Suppressor macrophage treated with lipopolysaccharide for 1 hour (primary cell): ENCODE measurements at places on chromosomes 2 and 18.

DNA sequence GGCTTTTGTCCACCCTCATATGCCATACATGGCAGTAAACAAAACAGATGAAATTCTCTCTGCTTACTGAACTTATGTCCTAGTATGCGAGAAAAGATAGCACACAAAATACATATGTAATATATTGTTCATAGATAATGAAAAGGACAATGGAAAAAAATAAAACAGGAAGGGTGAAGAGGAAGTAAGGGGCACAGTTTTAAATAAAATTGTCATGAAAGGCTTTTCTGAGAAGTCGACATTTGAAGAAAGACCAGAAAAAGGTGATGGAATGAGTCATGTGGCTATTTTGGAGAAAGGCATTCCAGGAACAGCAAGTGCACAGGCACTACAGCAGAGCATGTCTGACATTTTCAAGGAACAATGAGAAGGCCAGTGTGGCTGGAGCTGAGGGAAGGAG lies 56.4 kb downstream of the KCNH7 start:
- DNase-seq = no peak

- no peak for DNase-seq
Observed at GRCh38 chr2:131724019-131724418, 196.3 kb downstream of the CCDC74A start.

- DNase-seq = no peak
Observed at GRCh38 chr2:42979870-42980763, 187.7 kb upstream of the HAAO start.

DNA sequence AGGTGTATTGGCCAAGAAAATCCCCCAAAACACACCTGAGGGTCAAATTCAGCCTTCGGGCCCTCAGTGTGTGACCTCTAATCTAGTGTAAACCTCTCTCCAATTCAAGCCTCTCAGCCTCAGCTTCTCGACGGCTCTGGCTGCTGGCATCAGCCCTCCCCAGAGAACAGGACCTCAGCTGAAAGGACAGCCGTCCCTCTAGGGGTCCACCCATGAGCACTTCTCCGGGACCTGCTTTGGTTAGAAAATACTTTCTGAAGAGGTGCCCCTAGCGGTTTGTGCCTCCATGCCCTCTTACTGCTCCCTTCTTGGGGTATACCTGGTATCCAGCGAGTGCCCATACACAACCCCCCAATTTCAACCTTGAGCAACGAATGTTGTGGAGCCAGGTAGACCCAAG lies 48.8 kb downstream of the INHBB start:
- DNase-seq = no peak

DNA sequence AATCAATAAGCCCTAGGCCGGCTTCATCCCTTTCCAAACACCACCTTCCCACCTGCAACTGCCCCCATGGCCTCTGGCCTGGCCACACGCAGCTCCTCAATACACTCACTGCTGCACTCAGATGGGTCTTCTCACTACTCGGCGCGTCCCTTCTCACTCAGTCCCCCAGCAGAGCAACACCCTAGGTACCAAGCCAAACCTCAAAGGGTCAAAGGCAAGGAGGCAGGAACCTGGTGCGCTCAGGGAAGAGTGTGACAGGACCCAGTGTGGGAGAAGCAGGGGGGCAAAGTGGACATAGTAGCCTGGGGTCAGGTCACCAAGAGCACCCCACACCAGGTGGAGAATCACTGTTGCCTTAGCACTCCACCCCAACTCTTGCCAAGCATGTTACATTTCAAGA lies 90.6 kb downstream of the TTC32 start:
- DNase-seq = no peak

- no peak for DNase-seq
Observed at GRCh38 chr2:25479761-25480160, 138.0 kb upstream of the DNMT3A start.

DNA sequence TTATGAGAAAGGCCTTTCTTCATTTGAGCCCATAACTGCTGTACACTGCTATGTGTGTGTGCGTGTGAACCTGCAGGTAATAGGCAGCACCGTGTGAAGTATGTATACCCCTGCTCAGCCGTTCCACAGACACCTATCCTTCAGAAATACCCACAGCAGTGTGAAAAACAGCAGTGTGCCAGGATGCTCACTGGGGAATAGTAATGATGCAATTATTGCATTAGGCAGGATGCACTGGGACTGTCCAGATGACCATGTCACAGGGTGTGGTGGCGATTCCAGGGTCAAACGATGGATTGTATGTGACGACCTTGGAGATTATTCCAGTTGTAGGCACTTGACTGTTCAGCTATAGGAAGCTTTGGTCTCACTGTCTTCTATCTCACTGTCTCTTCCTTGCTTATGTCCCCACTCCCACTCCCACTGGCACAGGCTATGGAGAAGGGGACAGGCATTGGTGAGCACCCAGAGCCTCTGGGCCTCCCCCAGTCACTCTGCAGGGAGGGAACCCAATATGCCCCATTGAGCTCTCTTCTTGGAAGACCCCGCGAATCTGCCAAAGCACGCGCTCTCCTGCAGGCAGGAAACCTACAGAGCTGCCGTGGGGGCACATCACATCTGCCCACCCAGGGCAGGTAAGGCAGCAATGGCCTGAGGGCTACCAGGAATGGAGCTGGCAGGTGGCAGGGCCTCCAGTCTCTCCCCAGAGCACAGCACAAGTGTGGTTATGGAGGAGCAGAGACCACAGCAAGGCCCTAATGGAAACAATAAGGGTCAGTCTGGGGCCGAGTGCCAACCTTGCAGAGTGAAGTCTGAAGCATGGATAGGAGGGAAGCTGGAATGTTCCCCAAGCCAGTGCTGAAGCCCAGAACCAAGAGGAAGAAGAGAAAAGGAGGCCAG lies 518.9 kb upstream of the RAB6C start:
- DNase-seq = no peak

DNA sequence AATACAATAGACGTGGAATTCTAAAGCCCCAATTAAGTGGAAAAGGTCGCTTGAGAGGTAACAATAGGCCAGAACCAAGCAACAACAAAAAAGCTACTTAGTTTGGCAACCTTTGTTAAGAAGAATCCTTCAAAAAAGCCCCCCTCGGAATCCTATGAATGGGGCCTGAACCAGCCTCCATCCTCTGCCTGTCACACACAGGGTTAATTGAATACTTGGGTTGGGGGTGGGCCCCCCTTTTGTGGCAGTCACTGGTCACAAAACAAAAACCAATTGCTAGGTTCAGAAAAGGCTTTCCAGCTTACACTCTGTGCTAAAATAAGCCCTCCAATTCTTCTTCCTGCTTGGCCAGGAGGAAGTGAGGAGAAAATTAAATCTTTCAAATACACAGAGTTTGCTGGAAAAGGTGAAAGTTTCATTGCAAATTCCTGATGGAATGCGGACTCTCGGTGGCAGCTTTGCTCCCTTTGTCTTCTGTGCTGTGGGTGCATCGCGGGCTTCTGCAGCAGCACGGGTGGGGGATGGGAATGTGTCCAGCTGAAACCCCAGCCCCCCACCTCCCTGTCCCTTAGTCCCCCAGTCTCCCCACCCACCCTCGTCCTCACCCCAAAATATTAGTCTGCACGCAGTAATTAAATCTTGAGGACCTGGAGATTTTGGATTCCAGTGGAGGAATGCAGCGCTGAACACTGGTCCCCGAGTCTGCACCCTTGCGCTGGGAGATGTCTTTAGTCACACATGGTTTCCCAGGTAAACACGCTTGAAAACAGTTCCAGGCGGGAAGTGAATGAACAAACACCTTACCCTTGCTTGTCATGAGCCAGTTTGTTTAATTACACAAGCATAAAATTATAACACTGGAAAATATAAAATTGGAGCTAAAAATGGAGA lies 254.3 kb downstream of the SOX11 start:
- DNase-seq = no peak

DNA sequence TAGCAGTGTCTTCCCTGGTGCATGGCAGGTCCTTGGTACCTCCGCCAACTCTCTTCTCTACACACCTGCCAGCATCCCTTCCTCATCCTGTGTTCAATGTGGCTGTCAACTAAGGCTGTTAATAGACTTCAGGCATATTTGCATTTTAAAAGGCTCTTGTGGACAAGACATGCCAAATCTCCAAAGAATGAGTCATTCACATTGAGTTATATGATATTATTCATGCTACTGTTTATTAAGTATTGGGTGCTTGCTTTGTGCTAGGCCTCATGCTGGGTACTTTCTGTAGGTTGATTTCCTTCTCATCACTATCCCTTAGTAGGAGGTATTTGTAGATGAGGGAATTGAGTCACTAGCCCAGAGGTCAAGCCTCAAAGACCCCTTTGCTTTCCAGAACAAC lies 5.2 kb downstream of the MYO1B start:
- DNase-seq = no peak

- no peak for DNase-seq
Observed at GRCh38 chr2:112936927-112937232, 25.9 kb downstream of the IL37 start.

- no peak for DNase-seq
Observed at GRCh38 chr18:49588971-49589370, 27.1 kb downstream of the LIPG start.

- no peak for DNase-seq
Observed at GRCh38 chr2:165149439-165149838, 54.4 kb downstream of the SCN3A start.

DNA sequence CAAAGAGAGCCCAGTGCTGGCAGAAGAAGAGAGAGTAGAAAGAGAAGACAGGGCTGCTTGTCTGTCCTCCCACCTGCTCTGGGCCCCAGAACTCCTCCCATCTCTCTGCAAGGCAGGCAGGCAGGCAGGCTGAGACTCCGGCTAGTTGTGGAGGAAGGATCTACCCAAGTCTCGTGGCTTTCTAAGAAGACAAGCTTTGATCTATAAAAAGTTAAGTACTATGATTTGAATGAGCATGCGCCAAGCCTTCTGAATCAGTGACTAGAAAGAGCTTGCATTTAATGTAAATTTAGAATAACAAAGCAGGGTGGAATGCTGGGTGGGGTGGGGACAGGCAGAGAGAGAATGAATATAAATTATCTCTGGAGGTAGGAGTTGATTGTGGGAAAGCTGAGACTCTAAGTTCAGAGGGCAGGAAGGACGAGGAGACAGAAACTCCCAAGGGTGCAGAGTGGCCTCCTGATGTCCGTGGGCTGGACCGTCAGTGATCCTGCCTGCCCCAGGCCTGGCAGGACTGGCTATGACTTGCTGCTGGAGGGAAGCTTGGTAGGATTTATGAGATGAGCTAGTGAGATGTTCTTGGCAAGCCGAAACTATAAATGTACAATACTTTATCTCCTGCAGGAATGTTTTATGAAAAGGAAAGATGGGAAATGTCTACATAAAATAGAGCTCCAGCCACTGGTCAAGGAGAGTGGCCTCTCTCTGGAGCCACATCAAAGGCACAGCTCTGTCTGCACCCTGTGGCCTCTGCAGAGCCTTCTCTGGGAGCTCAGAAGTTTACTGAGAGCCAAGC lies 447.5 kb downstream of the TNS1 start:
- no peak for DNase-seq

DNA sequence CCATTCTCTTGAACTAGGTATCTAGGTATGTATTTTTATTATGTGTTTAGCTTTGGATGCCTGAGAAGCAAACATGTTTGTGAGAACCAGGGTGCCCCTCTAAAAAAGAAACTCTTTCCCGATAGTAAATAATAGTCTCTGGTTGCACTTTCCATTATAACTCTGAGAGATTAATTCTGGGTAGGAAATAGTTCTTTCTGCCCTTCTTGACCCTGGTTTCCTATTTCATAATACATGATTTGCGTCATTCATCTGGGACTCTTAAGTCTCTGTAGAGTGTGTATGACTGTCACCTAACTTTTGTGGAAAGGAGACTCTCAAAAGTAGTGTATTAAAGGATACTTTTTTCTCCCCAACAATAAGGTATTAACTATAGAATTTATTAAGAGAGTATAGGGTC lies 31.5 kb downstream of the ACSL3 start:
- DNase-seq = peak; percentile 67

- DNase-seq = peak; percentile 79
Observed at GRCh38 chr2:27356056-27356381, 545 bp downstream of the GTF3C2 start.

DNA sequence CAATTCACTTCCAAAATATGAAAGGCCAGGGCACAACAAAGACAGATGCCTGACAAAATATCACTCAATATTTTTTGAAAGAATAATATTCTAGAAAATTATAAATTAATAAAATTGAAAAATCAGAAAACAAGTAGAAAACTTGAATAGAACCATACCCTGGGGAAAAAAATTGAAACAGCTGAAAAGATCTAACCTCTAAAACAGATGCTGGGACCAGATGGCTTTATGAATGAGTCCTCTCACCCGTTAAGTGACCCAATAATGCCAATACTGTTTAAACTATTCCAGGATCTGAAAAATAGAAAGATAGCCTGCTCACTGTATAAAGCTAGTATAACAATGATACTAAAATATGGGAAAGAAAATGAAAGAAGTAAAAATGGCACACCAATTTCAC lies 322.3 kb upstream of the VWC2L start:
- DNase-seq = no peak

DNA sequence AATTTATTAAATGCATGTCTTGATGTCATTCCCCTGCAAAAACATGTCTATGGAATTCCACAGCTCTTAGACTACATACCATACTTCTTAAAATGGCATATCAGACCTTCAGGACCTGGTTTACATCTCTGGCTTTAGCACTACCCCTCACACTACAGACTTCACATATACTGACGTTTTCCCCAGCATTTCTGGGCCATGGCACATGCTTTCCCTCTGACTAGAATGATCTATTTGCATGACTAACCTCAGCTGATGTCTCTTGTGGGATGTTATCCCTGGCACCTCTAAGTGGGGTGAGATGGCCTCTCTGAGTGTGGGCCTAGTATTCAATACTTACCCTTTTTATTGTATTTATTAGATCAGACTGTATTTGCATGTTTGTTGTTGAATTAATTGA lies 381.6 kb downstream of the ERBB4 start:
- no peak for DNase-seq

- no peak for DNase-seq
Observed at GRCh38 chr18:42509750-42510415, 554.8 kb downstream of the PIK3C3 start.

- peak; percentile 61 for DNase-seq
Observed at GRCh38 chr2:195552581-195552980, 104.4 kb upstream of the SLC39A10 start.

- no peak for DNase-seq
Observed at GRCh38 chr18:14221689-14222088, 89.5 kb upstream of the ZNF519 start.

- no peak for DNase-seq
Observed at GRCh38 chr2:8103085-8103708, 578.7 kb upstream of the ID2 start.

- DNase-seq = no peak
Observed at GRCh38 chr2:112516801-112517200, 25.5 kb upstream of the POLR1B start.

DNA sequence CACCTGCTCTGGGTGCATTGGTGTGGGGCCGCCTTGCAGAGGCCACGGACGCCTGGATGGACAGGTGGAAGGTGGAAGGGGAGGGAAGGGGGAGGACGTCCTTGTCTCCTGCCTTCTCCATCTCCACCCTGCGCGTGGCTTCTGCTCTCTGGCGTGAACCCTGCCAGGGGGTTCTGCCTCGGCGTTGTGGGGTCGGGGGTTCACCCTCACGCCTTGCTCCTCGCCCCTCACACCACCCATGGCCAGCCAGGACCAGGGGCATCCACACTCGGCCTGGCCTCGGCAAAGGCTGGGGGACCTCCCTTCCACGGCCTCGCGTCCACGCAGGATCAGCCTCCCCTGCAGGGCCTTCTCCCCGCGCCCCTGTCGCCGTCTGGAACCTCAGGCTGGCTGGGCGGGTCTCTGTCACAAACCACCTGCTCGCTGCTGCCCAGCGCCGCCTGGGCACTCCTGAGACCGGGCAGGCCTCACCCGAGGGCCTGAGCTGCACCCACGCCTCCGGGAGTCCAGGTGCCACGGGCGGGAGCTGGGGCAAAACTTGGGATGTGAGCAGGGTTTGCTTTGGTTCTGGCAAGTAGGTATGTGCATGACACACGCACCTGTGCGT lies 655.9 kb downstream of the GALR1 start:
- DNase-seq = no peak

GRCh38 chr2:127424598-127425520 lies 6.6 kb downstream of the PROC start:
- no peak for DNase-seq
